ENCODE measurements at places on chromosomes 4 and X. TPM values are rescaled to one million over a fixed set of nuclear protein-coding genes. Genes with fewer than 3 reads are reported as not detected.

GRCh38 chrX:149021159-149021558 is 483.9 kb downstream of the IDS start:
- DNase-seq, result no peak

DNA sequence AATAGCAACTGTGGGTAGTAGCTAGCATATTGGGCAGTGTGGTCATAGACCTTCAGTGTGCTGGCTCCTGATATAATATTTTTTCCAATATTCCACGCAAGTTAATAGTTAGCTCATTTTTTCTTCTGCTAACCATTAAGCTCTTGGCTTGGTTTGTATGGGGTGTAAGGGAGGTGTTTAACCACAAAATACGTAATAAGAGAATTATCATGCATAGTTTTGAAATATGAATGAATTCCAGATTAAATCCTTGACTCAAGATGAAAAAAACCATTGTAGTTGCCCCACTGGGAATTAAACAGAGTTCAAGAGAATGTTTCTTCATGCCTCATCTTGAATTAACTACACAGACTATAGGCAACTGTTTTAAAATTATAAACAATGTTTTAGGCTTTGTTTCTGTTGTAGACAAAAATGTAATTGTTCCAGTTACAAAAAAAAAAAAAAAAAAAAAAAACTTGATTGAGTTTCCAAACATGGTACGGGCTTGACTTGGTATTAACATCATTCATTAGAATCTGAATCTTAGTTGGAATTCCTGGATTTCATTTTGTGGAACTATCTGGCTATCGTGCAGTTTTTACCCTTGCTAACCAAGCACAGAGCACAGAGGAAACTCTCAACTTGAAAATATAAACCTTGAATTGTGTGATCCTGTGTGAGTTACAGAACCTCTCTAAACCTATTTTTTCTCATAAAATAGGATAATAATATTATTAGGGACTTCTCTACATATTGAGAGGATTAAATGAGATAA is 28.4 kb downstream of the CXCL1 start:
- no peak for DNase-seq

GRCh38 chr4:145957302-145957701 is 18.7 kb upstream of the ZNF827 start:
- DNase-seq, result no peak

GRCh38 chrX:57817302-57817701 is 93.0 kb downstream of the ZXDA start:
- no peak for DNase-seq

- no peak for DNase-seq
Measured at GRCh38 chrX:28324321-28324721, 262.9 kb upstream of the IL1RAPL1 start.

DNA sequence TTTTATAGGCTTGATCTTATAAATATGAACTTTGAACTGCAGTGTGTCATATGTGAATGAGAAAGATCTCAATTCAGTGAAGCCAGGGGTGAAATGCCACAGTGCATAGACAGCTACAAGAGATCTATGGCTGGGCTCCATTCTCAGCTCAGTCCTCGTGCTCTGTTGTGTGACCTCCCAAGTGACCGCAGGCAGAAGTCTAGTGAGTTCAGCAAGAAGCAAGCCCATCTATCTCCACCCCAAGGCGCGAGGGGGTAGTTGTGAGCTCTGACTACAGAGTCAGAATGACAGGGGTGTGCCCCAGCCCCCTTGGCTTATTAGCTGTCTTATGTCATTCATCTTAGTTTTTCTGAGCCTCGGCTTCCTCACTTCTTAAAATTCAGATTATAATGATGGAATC is 378.3 kb downstream of the FBXW7 start:
- no peak for DNase-seq

- no peak for DNase-seq
Measured at GRCh38 chr4:98518559-98519267, 139.7 kb downstream of the TSPAN5 start.

DNA sequence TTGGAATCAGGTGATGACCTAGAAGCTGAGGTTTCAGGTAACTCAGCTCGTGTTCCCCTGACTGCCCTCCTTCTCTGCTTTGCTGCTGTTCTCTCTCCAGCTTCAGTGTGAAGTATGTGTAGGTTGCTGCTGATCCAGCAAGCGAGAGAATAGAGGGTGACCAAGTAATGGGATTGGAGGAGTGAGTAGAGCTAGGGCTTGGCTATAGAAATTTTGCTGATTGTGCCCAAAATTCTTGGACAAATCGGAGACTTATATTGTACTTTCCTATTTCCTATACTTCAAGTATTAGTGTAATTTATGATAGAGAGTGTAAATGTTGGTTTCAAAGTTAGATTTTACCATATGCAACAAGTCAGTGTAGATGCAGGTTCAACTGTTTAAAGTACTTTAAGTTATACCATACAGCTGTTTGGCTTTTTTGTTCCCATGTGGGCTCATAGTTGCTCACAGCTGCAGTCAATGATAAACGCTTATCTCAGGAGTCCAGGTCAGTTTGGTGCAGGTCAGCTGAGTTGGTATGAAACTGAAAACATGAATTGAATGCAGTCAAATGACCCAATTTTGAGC is 48.0 kb downstream of the RAPGEF2 start:
- DNase-seq, result no peak

GRCh38 chr4:53119680-53120079 is 246.2 kb downstream of the SCFD2 start:
- DNase-seq, result no peak

GRCh38 chr4:47744253-47744652 is 93.6 kb downstream of the CORIN start:
- DNase-seq, result no peak

DNA sequence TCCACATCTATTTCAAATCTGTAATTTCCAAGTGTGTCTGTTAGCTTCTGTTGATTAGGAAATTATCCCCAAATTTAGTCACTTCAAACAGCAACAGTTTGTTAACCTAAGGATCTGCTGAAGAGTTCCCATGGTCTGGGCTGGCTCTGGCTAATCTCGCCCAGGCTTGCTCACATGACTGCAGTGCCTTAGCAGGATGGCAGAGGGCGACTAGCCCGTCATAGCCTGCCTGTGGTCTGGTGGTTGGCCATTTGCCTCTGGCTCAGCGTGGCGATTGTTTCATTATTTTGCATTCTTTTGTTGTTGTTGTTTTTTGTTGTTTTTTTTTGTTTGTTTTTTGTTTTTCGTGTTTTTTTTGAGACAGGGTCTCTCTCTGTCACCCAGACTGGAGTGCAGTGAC is 264.0 kb downstream of the TRIML1 start:
- DNase-seq, result no peak

GRCh38 chrX:40247848-40248622 is 150.3 kb upstream of the BCOR start:
- DNase-seq, result no peak

DNA sequence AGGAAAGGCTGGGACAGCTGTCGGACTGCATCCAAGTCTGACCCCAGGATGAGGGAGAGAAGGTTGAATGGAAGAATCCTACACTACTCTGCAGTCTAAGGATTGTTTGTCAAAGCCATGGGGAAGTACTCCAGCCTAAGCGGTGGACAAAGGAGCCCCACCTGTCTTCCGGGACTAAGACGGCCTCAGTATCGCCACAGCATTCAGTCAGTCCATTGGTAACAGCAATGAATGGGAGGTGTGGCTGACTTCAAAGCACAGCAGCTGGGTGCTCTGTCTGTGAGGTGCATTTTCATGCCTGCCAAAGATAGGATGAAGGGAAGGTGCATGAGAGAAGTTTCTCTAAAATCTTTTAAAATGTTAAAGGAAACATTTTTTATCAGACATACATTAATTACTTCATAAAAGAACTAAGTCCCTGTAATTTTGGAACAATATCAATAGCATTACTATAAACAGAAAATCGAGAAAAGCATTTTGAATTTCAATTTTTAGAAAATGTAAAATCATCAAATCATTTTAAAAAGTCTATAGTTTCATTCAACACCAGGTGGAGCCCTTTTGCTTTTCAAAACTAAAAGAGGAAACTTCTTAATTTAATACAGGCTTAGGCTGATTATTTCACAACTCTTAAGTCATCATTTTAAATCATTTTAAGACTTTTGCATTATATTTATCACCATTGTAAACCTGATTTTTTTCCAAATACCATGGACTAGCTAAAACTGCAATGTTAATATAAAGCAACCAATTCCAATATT is 27.6 kb upstream of the INTU start:
- no peak for DNase-seq

DNA sequence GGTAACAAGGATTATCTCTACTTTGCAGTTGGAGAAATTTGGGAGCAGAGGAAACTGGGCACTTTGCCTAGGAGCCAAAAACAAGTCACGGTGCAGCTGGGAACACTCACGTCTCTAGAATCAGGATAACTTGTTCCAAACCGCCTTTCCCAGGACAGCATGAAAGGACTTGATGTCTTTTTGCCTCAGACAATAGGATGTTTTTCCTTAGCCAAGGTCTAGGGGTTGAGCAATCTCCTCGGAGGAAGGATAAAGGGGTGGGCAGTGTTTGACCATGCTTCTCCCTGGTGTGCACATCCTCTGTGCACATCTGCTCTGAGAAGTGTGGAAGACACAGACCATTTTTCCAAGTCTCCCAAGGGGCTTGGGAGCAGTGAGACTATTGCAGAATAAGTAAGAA is 1.7 kb upstream of the SPARCL1 start:
- no peak for DNase-seq

GRCh38 chrX:155070038-155070437 is 898 bp downstream of the CMC4 start:
- no peak for DNase-seq

The FNIP2 gene
- 86.8 TPM for total RNA-seq

The NDNF gene
- total RNA-seq, result 1.5 TPM

The MGAT4D gene
- not detected for total RNA-seq

The TMSB4X gene
- 5,373 TPM for total RNA-seq

The AVPR2 gene
- total RNA-seq, result 2.2 TPM

The C4orf50 gene
- total RNA-seq, result not detected

The GABRQ gene
- 0.12 TPM for total RNA-seq

The BMX gene
- total RNA-seq, result 3.0 TPM

The SPP1 gene
- 7.9 TPM for total RNA-seq

The GABRE gene
- 306 TPM for total RNA-seq

The REPS2 gene
- total RNA-seq, result 5.2 TPM

The CXorf65 gene
- not detected for total RNA-seq

The ABLIM2 gene
- total RNA-seq, result 13.8 TPM

Data from omental fat pad (tissue), 4 donors.